ENCODE measurements at places on chromosomes 2 and 18.

- no peak for DNase-seq
These were observed 111.6 kb downstream of the ZNF521 start for GRCh38 chr18:25240420-25240770.

- peak; percentile 32 for DNase-seq
These were observed 89.2 kb downstream of the SH3RF3 start for GRCh38 chr2:109218087-109218791.

DNA sequence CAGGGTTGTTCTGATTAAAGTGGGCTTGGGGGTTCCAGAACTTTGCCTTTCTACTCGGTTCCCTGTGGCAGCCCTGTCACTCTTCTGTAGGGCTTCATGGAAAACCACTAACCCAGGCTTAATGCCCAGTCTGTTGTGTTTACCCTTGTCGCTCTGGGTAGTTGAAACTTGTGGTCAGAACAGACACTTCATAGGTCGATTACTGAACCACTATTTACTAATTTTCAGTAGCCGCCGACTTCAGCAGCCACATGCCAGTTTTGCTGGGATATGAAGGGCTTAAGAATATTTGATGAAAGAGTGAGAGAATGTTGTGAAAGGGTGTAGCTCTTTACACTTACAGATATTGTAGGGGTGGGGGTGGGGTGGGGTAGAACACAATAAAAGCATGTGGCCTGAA lies 362.3 kb downstream of the RND3 start:
- DNase-seq, result no peak

GRCh38 chr2:52390651-52391050 lies 1358.7 kb upstream of the NRXN1 start:
- DNase-seq, result no peak

DNA sequence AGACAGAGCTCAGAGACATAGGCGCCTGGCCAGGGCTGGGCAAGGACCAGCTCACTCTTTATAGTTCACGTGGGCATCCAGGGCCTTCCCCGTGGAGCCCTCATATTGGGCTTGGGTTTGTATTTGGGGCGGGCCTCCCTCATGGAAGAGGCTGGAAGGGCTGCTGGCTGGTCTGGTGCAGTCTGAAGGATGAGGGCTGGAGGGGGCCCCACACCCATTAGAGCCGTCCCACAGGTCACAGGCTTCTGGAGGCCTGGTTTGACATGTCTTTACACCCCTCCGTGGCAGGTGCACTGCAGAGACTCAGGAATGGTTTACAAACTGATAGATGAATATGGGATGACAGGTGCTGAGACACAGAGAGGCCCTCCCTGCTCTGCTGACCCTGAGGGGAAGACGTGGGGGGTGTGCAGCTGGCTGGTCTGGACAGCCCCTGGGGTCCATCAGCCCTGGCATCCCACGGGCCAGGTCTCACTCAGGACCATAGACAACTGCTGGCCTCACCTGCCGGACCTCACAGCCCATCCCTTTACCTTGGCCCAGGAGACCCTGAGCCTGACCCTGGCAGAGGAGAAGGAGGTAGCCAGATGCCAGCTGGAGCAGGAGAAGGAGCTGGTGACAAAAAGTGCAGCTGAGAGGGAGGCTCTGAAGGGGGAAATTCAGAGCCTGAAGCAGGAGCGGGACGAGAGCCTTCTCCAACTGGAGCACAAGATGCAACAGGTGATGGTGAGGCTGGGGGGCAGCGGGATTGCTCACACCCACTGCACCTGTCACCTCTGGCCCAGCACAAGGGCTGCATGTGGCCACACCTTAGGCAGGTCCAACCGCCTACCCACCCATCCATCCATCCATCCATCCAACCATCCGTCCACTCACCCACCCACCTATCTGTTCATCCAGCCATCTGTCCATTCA lies 43.9 kb downstream of the CROCC2 start:
- DNase-seq, result no peak

DNA sequence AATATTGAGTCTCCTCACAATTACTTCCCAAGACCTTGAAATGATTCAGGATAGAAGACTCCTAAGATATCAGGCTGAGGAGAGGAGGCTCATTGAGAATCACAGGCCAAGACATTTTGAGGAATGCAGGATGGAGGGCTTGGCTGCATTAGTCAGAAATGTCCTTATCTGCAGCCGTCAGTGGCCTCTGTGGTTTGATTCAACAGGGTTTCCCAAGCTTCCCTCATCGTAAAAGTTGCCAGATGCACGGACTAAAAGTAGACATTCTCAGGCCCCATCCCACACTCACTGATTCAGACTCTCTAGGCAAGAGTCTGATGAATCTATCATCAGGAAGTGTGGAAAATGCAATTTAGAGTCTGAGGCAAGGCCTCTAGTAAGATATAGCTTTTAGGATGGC lies 34.0 kb upstream of the TMEM178A start:
- no peak for DNase-seq

Data from GM06990 (cell line).